ENCODE measurements at places on chromosomes 4 and X.
A peak's percentile ranks its signal among the peaks of the same experiment; 100 is the strongest.

- no peak for DNase-seq
Observed at GRCh38 chrX:45524296-45524695, 323.6 kb upstream of the DIPK2B start.

- DNase-seq: no peak
Observed at GRCh38 chr4:119299741-119300100, 22.2 kb downstream of the FABP2 start.

- DNase-seq: peak; percentile 49
Observed at GRCh38 chr4:123444290-123444731, 47.7 kb downstream of the SPRY1 start.

GRCh38 chr4:70426789-70427188 is 29.0 kb downstream of the OPRPN start:
- DNase-seq: no peak

- peak; percentile 12 for DNase-seq
Observed at GRCh38 chr4:89101256-89102161, 9.8 kb upstream of the TIGD2 start.

DNA sequence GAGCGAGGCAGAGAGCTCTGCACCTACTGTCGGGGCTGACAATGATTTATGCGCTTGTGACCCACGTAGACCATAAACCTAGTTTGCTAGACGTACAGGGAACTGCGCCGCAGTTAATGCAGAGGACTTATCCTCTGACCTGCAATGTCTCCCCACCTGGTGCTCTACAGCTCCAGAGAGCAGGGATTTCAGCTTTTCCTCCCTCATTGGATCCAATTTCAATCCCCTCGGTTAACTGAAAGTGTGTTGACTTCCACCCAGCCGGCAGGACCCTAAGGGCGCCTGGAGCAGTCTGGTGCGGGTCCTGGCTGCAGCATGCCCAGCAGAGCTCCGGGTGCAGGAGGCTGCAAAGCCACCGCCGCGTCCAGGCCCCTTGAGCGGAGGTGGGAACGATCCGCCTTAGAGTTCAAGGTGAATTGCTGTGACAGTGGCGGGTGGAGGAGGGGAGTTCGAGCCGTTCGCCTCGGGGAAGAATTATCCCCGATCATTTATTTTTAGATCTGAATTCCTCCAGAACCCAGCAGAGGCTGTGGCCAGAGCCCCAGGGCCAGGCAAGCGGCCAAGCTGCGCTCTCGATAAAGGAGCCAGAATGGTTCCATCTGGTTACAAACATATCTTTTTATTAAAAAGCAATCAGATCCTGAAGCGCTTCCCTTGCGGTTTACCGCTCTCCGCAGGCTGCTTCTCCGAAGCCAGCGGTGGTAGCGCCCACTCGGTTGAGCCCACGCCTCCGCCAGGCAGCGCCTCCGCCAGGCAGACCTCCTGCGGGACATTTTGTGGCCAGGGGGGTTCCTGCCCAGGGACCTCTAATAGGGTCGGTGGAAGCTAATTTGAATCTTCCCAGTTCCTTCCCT is 66.0 kb downstream of the FBXO8 start:
- DNase-seq: peak; percentile 17

DNA sequence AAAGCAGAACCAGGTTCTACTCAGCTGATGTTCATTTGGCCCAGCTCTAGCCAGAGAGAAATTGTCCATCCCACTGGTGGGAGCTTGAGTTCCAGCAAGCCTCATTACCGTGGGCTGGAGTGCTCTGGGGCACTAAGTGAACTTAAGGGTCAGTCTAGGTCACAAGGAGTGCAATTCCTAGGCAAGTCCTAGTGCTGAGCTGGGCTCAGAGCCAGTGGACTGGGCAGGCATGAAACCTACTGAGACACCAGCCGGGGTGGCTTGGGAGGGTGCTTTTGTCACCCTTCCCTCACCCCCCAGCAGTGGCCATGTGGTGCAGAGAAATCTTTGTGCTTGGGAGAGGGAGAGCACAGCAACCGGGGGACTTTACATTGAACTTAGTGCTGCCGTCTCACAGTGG is 39.4 kb downstream of the GSX2 start:
- DNase-seq: no peak

DNA sequence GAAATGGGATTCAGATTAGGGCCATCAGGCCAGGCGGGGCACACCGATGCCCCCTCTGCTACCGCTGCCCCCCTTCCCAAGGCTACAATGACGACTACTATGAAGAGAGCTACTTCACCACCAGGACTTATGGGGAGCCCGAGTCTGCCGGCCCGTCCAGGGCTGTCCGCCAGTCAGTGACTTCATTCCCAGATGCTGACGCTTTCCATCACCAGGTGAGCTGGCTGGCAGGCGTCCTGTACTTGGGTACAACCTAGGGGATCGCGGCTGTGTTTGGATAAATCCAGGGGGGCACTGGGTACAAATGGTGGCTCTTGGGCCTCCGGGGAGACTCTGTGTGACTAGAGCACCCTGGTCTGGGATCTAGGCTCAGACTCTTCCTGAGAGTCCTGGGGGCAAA is 1.1 kb downstream of the EMD start:
- no peak for DNase-seq

- no peak for DNase-seq
Observed at GRCh38 chrX:138929926-138930582, 218.5 kb upstream of the FGF13 start.

DNA sequence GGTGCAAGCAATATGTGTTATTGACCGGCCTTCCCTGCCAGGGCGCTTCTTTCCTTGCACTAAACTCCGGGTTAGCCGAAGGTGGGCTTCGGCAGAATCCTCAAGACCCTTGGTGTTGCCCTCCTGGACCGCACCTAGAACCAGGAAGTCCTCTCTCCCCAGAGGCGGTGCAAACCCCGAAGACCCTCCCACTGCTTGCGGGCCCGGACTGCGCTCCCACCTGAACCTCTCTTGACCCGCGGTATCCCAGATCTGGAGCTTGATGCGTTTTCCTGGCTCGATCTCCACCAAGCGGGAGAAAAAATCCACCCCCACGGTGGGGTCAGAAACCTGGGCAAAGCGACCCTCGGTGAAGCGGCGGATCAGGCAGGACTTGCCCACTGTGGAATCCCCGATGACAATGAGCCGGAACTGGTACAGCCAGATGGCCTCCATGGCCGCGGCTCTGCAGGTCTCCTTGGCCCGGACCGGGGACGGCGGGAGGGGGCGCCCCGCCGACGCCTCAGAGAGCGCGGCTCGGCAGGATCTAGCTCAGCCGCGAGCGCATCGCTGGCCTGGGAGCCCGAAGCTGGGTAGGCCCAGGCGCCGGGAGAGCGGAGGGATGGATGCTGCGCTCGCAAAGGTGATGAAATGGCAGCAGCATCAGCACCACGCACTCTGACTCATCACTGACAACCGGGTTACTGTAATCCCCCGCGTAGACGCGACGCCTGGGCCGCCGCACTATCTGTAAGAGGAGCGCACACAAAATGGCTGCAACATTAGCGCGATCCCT is at the start of gene RAB39B:
Gene RAB39B, minus strand, starts transcription at position 638 of the 775 bp plus-strand sequence. Its CDS starts 203 bp downstream, at position 435.
- DNase-seq: peak; percentile 72

DNA sequence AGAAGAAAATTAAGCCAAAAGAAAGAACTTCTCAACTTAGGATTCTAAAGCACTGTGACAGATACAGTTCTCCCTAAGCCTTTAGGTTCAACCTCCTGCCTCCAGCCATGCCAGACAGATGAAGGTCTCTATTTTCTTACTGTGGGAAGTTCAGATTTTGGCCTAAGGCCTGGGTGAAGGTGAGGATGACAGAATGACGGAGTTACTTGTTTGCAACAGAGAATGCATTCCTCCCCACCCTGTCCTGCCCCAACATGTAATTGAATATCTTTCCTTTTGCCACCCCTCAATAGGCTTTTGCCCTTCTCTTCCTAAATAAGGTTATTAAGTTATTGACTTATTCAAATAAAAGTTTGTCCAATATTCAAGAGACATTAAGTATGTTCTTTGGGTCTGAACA is 25.6 kb downstream of the SLC16A2 start:
- no peak for DNase-seq

- DNase-seq: no peak
Observed at GRCh38 chr4:59655996-59656395, 1544.1 kb upstream of the ADGRL3 start.

DNA sequence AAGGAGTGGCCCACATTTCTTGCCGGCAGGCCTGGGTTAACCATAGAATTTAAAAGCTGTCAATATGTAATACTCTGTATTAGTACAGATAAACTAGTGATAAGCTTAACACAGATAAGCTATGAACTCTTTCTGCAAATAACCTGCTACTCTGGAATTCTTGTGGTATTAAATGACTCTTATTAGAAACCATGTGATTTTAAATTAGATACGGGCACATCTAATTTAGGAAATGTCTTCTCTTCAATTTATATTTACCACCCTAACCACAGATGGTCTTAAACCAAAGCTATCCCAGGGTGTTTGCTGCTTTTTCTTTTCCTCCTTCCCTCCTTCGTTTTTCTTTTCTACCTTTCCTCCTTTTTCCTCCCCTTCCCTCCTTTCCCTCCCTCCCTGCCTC is 4.9 kb downstream of the GNRHR start:
- no peak for DNase-seq

DNA sequence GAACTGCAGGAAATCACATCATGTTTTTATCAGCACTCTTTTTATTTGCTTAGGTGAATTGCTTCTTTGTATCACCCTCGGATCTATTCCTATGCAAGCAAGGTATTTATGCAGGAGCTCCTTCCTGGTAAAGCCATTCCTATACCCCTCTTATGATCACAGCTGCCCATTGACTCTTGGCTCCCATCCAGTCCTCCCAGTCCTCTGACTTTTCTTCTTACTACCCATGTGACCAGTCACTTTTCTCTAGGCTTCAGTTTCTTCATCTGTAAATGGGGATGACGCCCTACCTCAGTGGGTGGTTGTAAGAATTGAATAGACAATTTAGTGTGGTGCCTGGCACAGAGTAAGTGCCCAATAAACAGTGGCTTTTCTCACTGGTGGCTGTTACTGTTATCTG is 144.9 kb downstream of the FHIP1A start:
- DNase-seq: no peak

GRCh38 chr4:98612318-98613250 is 45.8 kb downstream of the TSPAN5 start:
- DNase-seq: peak; percentile 49

DNA sequence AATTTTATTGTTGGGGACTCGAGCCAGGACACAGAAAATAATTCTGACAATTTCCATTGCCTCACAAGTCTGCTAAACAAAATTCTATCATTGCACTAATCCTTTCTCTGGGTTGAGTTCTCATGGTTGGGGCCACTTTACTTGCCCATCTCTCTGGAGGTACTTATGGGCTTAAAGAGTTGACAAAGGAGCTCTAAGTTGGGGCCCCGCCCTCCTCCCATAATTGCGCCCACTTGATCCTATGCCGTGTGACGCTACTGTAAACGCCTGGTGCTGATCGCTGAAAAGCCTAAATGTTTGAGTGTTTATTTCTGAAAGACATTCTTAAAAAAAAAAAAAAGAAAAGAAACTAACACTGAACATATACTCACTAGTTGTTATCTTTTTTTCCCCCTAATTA is 103.0 kb downstream of the TENM3 start:
- DNase-seq: no peak

DNA sequence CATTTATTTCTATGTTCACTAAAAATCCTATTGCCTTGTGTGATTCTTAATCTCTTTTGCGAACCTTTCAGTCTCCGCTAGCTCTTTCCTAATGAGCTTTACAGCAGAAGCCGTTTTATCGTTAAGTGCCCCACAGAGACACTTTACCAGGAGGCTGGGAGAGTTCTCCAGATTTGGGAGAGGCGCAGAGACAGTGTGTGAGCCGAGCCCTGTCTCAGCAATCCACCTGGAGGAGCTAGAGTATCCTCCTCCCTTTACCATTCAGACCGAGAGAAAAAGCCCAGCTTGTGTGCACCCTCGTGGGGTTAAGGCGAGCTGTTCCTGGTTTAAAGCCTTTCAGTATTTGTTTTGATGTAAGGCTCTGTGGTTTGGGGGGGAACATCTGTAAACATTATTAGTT is 54.9 kb upstream of the MTM1 start:
- DNase-seq: no peak

DNA sequence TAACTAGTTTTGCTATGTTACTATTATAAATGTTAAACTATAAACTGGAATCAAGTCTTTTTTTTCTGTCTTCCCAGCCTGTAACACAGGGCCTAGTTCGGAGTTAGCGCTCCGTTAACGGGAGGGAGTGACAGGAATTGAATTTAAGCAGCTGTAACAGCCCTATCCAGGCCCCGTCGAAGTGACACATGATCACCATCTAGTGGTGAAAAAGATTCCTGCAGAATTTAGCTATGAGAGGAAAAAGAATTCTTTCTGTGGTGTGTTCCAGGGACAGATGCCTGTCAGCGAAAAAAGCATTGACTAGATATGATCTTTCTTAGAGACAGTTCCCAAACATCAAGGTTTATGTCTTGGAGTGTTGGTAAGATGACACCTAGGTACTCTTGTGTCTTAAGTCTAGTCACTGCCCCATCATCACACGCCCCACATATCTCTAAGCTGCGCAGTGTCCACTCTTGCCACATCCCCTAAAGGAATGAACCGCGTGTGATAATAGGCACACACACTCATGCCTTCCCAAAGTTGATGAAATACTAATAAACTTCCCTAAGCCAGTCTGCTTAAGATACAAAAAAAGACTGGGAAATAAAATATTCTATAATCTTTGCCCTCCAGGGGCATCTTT is 2.1 kb downstream of the GAB3 start:
- DNase-seq: peak; percentile 49

- DNase-seq: peak; percentile 10
Observed at GRCh38 chr4:163681208-163681821, 186.8 kb downstream of the TMA16 start.

GRCh38 chr4:98659741-98660462 is 1.5 kb upstream of the TSPAN5 start:
- DNase-seq: no peak

DNA sequence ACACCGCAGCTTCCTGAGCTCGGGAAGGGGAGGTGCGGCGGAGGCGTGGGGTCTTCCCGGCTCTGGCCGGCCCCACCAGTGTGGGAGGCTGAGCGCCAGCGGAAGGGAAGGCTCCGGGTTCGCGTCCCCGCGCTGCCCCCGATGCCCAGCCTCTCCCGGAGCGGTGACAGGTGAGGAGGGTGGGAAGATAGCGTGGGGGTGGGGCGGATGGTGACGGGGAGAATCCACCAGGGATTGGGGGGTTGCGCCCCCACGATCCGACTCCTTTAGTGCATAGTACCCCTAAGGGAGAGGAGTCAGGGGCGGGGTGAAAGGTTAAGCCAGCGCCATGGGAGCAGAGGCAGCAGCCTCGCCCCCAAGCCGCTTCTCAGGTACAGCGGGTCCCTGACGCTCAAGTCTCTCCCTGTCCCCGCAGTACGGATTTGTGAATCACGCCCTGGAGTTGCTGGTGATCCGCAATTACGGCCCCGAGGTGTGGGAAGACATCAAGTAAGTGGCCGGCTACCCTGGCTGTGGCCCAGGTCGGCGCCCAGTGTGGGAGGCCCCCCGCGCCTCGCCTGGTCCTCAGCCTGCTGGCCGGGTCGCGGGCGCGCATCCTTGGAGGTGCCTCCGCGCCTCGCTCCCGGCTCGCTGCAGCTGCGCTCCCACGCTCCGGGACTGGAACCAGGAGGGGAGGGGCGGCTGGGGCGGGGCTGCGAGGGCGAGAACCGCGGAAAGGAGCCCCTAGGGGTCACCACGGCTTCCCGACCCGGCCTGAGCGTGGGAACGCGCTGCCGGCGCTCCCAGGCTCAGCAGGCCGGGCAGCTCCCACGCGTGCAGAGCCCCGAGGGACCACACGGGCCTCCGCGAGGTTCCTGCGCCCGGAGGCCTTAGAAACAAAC is 791 bp downstream of the GUCY1B1 start:
- peak; percentile 7 for DNase-seq
